Tongue (tissue), 3 donors: ENCODE measurements at places on chromosomes 3 and 15. TPM values are rescaled to one million over a fixed set of nuclear protein-coding genes. Genes with fewer than 3 reads are reported as not detected.

ITIH1 gene
- not detected for total RNA-seq

P2RY1 gene
- 16.9 TPM for total RNA-seq

BTLA gene
- total RNA-seq = 0.10 TPM

GRCh38 chr3:178194539-178194938 lies 341.7 kb upstream of the KCNMB2 start:
- no peak for DNase-seq
